ENCODE measurements at places on chromosomes 7 and 10.

DNA sequence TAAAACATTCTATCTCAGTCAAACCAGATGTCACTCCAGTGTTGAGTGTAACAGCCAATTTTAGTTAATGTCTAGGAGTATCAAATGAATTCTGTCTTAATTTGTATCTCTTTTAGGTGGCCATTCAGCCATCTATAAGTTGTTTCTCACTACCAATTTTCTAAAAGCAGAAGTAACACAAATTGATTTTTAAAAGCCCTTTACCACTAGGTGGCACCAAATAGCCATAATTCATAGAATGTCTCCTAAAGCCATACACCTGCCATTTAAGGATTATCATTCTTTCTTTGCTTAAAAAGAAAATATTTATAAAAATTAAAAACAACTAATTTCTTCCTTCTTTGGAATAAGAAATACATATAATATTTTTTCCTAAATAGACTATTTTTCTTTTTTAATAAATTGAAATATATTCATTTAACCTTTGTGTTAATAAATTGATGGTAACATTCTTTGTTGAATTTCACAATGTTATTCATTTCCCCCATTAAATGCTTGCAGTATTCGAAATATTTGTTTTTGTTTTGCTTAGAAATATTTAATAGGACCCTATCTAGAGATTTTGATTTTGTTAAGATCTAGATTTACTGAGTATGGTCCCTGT lies 107.8 kb upstream of the PPP1R3A start:
- no peak for DNase-seq

DNA sequence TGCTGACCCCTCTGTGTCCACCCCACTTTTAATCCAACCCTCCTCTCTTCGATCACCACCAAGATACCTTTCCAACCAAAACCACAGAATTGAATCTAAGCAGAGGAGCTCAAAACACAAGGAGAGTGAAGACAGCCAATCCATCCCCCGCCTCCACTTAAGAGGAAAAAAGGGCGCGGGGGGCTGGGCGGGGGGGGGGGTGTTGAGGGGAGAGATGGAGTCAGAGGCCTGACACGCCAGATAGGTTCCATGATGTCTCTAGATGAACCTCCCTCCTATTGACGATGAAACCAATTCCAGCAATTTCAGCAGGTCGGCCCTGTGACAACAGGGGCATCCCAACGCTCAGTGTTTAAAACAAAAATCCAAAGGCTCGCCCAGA lies 1.3 kb downstream of the SORBS1 start:
- peak; percentile 66 for DNase-seq

GRCh38 chr10:60448246-60448645 lies 58.6 kb upstream of the ANK3 start:
- DNase-seq, result no peak

- DNase-seq, result no peak
These were observed 25.2 kb downstream of the DNAJB12 start for GRCh38 chr10:72329290-72330068.

- DNase-seq, result no peak
These were observed 47.8 kb downstream of the BRI3 start for GRCh38 chr7:98329100-98329790.

DNA sequence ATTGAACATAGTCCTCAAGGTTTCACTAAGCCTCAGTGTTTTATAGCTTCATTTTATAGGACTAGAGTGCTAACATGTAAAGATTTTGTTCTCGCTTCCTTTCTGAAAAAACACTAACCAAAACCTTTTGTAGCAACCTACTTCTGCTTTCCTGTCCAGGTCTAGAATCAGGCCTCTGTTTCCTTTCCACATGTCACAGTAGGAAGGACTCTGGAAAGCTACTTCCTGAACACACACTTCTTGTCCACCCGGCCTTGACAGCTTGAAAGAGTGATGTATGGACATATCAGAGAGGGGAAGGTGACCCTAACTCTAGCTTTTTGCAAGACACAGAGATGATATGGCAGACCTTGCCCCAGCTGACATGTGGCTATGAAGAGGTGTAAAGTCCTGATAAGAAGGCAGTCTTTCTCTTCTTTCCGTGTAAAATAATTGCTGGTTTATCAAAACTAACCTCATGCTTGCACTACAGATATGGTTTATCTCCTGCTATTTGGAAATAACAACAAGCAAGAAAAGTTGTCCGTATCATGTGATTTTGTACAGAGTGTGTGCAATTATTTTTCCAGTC lies 175.4 kb downstream of the SKAP2 start:
- DNase-seq, result no peak

GRCh38 chr7:116906391-116906790 lies 44.0 kb downstream of the CAPZA2 start:
- no peak for DNase-seq

GRCh38 chr10:9018195-9019173 lies 964.0 kb downstream of the GATA3 start:
- DNase-seq, result no peak

DNA sequence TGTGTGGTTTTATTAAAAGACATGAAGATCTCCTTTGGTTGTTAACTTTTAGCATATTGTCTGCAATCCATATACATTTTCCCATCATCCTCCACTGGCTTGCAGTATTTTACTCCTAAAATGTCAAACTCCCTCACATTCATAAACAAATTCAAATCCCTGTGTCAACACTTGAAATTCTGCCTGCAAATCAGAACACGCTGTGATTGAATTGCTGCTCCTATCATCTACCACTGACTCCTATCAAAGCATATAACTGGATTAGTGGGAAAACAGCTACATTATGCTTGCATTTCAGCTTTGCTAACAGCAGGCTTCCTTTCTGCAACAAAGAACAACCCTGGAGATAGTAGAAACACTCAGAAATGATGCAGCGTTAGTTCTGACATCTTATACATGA lies 281.8 kb upstream of the HGF start:
- DNase-seq, result peak; percentile 1

DNA sequence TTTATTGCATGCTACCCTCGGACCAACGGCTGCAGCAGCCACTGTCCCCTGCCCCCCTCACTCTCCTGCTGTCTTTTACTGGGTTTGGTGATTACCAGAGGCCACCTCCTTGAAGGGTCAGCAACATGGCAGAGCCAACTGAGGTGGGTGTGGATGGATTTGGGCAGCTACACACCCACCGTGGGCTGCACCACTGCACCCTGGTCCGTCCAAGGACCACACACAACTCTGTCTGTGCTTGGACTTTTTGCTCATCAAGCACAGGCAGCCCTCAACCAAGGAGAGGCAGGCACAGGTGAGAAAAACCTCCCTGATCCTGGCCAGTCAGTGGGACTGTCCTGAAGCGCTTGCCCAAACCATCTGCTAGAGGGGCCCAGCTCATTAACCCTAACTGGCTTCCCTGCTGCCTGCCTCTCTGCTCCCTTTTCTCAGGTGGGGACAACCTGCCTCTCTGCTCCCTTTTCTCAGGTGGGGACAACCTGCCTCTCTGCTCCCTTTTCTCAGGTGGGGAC lies 239.5 kb upstream of the PITRM1 start:
- DNase-seq, result no peak

GRCh38 chr10:71756311-71757191 lies 16.8 kb downstream of the VSIR start:
- no peak for DNase-seq

GRCh38 chr7:46630031-46630430 lies 709.0 kb upstream of the IGFBP3 start:
- no peak for DNase-seq

- peak; percentile 43 for DNase-seq
These were observed 589 bp upstream of the RAPGEF5 start for GRCh38 chr7:22357311-22358175.

DNA sequence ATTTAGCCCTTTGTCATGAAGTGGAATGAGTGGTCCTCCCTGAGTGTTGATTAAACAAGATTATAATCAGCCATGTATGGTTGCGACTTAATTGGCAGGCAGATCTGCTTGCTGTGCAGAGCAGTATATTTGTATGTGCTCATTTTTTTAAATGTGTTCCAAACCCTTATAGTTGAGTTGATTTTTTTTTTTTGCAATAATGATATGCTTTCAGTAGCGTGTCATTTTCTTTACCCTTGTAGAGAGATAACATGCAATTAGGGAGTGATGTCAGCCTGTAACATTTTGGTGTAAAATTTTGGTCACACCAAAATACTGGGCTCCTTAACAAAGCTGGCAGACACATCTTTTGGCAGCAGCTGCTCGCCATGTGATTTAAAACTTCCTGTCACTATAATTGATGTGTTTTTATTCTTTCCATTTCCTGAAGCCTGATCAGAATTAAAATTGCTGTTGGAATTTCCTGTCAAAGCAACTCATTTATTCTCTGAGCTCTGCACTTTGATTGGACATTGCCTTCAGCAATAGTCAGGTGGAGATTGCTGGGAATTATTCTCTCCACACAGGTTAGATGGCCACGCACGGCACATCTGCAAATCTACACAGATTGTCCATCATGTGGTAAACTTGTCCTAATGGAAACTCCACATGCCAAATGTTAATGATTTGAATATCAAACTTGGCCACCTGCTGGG lies 125.3 kb downstream of the DYNC1I1 start:
- no peak for DNase-seq

DNA sequence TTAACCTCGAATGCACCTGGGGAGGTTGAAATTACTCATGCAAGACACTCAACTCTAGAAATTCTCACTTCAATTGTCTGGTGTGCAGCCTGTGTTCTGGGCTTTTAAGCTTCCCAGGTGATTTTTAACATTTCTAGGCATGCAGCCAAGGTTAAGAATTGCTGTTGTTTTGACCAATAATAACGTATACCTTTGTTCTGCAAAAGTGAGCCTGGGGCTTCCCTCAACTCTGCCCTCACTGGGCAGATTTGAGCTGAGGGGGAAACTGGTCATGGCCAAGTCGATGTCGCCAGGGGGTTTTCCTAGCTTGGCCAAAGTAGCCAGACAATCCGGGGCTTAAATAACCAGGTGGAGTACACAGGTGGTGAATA lies 568 bp downstream of the PRSS2 start:
- DNase-seq, result no peak

DNA sequence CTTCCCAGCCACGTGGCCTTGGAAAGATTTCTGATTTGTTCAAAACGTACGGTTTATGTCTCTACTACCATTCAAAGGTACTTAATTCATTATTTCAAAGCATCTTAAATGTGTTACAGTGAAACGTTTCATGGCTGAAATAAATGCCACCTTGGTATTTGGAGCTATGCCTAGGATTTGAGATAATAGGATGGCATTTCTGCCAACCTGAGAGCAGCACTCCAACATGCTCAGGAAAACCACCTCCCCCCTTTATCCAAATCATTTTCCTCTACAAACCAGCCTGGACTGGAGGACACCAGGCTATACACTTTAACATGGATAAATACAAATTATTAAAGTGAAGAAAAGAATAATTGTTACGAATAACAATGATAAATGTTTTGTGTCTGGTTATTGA lies 260.9 kb downstream of the ZMYND11 start:
- DNase-seq, result no peak

- DNase-seq, result no peak
These were observed 91.5 kb upstream of the KCND2 start for GRCh38 chr7:120181499-120181898.

DNA sequence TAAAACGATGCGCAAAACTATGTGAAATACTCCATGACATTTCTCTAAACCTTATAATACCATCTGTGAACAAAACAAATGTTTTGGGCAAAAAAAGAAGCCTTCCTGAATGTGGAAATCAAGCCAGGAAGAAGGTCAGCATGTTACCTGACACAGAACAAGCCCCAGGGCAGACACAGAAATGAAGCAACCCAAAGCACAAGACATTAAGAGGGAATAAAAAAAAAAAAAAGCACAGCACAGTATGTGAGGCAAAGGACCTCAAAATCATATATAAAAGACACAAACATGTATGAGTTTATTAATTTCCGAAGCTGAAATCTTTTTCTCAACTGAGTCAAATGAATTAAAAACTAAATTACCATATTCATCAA lies 161.8 kb downstream of the SKIDA1 start:
- DNase-seq, result no peak

DNA sequence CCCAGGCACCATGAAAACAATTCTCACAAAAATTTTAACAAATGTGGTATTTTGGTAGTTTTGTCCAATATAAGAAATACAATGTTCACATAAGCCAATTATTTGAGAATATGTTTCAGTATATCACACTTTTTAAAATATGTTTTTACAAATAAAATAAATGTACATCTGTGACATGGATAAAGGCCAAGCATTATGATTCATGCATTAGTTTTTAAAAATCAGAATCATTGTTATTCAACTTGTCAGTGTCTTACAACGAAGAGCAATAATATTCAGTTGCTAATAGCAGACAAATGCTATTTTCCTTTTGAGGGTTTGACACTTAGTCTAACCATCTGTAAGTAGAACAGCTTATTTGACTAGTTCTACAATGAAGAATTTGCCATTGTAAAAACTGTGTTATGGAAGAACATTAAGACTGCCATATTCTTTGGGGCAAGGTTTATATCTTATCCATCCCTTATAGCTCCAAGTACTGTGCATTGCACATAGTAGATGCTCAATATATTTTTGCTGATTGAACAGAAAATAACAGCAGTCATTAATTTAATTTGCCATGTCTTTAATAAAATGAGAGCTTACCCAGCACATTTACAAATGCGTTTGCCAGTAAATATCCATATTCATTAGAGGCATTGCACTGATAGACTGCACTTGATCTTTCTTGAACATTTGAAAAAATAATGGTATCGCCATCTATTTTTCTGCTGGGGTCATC lies 67.4 kb upstream of the LAMB4 start:
- no peak for DNase-seq

DNA sequence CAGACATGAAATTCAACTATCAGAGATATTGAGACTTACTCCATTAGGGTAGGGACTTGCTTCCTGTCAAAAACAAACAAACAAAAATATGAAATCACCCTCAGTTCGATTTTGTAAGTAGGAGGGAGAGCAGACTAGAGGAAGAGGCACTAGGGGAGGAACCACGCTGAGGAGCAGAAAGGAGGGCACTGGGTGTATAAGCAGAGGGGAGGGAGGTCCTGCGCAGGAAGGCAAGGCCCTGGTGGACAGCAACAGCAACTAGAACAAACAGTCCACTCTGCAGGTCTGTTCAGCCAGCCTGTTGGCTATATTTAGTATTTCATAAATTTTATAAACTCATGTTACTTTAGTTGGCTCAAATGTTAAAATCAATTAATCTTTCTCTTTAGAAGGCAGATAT lies 937.1 kb upstream of the C7orf33 start:
- DNase-seq, result peak; percentile 12

DNA sequence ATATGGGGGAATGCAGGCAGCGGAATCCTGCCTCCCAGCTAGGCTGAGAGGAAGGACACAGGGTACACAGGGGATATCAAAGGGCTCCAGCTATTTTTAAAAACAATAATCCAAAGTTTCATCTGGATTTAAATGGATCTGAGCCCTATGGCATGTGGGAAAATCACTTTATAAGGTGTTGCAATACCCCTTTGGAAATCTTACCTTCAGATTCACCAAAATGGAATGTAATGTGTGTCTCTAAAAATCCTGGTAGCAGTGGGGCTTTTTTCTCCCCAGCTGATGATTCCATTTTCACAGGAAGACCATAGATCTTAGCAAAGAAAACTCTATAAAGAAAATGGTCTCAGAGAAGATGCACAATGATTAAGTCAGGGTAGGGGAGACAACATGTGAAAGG lies 722.2 kb downstream of the PARD3 start:
- no peak for DNase-seq

- DNase-seq, result no peak
These were observed 144.3 kb downstream of the ADAM12 start for GRCh38 chr10:126243971-126244370.

- DNase-seq, result no peak
These were observed 60.2 kb downstream of the CLRN3 start for GRCh38 chr10:127832501-127832900.
